PC-9 (cell line): ENCODE measurements at places on chromosomes 2 and 18. TPM values are rescaled to one million over a fixed set of nuclear protein-coding genes. Genes with fewer than 3 reads are reported as not detected.

The MEP1B gene
- not detected in 2 replicates for total RNA-seq

The TMEM182 gene
- total RNA-seq = 12.9 and 13.7 TPM in 2 replicates

The FSIP2 gene
- 0.22 and 0.63 TPM in 2 replicates for total RNA-seq

The UGT1A8 gene
- 0.17 and 0.20 TPM in 2 replicates for total RNA-seq

The CD226 gene
- total RNA-seq = 0.13 TPM in 2 replicates

The IL36RN gene
- 1.0 and 1.7 TPM in 2 replicates for total RNA-seq

The VIL1 gene
- not detected in 2 replicates for total RNA-seq

The CHRNG gene
- not detected in 2 replicates for total RNA-seq
